Tibial artery (tissue), 4 donors: ENCODE measurements at places on chromosomes 3 and 15.

- no peak for DNase-seq
These were observed 13.3 kb downstream of the DNAJB11 start for GRCh38 chr3:186583831-186584230.

DNA sequence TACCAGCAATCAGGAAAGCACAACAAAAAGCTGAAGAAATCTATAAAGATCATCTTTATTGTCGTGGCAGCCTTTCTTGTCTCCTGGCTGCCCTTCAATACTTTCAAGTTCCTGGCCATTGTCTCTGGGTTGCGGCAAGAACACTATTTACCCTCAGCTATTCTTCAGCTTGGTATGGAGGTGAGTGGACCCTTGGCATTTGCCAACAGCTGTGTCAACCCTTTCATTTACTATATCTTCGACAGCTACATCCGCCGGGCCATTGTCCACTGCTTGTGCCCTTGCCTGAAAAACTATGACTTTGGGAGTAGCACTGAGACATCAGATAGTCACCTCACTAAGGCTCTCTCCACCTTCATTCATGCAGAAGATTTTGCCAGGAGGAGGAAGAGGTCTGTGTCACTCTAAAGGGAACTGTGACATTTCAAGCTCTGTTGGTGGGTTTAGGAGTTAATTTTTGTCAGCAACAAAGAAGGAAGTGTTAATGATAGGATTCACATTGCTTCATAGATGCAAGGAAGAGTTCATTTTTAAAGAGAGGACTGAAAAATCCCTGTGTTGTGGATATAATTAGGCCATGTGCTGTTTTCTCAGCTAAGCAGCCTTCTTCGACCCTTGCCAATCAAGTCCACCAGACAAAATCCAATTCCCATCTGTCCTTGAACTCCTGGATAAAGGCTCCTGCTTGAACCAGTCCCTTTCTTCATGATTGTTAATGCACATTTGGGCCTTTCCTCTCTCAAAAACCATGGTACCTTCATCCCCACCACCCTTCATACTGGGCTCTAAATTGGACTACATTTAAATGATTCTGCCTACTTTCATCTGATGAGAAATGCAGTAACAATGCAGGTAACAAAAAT is 1.2 kb downstream of the GPR15 start:
- DNase-seq = no peak

- no peak for DNase-seq
These were observed 103.9 kb upstream of the ROBO1 start for GRCh38 chr3:79871656-79872055.

GRCh38 chr15:39154776-39155175 is 426.1 kb upstream of the THBS1 start:
- DNase-seq = no peak

DNA sequence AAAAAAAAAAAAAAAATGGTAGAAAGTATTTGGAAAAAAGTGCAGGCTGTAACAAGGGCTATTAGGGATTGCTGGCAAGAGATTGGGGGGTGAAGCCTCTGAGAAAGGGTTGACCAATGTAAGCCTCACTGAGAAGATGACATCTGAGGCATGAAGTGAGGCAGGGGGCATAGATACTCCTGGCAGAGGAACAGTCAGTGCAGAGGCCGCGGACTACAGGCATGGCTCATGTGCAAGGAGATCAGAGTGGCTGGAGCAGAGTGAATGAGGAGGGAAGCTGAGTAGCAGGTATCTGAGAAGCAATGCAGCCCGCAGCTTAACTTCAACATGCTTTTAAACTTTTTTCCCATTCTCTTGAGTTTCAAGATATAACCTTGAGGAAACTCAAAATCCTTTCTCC is 5.4 kb downstream of the FBXL22 start:
- no peak for DNase-seq

DNA sequence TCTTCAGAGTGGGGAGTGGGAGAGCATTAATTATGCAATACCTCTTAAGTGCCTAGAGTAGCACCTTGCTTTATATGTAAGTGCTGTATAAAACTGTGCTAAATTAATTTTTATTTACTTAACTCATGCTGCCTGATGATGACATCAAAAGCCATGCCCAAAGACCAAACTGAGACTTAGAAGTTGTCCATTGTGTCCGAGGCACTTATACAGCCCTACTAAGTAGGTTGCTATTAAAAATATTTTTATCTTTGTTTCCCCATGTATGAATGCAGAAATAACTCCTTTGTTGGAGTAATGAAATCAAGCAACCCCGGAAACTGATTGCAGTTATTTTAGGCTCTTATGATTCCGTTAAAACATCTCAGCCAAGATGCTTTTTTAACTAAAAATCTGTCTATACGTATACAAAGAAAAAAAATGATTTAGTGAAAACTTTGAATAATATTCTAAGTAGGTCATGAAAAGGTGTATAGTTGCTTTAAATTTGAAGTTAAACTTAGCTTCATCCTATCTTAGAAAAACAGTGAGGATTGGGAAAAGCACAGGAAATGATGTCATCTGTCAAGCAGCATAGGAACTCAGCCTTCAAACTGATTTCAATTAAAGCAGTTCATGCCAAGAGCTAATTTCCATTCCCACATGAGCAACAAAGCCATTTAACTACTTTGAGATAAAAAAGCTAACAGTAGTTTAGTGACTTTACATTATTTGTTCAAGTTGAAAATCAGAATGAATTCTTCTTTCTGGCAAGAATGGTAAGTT is 43.0 kb downstream of the FBN1 start:
- DNase-seq = no peak

GRCh38 chr15:39579487-39580116 is 1.3 kb upstream of the THBS1 start:
- peak; percentile 84 for DNase-seq

DNA sequence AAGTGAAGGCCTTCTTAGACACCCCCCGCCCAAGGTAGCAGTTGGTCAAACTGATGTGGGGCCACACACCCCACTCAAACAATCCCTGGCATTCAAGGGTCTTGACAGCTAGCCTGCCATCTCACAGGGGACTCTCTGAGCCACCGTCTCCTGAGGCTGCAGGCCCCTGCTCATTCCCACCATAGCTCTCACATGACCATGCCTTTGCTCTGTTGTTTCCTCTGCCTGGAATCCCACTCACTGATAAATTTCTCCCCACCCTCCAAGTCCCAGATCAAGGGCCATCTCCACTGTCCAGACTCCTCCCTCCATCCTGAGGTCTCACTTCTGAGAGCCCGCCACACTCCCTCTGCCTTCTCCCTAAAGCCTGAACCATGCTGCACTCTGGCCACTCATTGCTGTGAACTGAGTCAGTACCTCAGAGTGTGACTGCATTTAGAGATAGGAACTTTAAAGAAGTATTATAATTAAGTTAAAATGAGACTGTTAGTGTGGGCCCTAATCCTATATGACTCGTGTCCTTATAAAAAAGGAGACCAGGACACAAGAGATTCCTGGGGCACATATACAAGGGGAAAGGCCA is 10.0 kb downstream of the WNT7A start:
- DNase-seq = no peak

GRCh38 chr15:45121706-45122417 is 7.7 kb downstream of the DUOXA2 start:
- DNase-seq = no peak

DNA sequence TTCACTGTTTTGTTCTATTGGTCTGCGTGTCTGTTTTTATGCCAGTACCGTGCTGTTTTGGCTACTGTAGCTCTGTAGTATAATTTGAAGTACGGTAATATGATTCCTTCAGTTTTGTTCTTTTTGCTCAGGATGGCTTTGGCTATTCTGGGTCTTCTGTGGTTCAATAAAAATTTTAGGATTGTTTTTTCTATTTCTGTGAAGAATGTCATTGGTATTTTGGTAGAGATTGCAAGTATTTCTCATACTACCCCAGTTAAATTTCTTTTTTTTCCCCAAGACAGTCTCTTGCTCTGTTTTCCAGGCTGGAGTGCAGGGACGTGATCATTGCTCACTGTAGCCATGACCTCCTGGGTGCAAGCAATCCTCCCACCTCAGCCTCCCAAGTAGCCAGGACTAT is 53.4 kb downstream of the STARD9 start:
- no peak for DNase-seq

GRCh38 chr3:44648564-44649229 is at the start of gene ZNF35:
Gene ZNF35, plus strand, starts transcription at chr3:44648732. Its CDS starts 2,336 bp downstream, at chr3:44651068.
- peak; percentile 64 for DNase-seq

GRCh38 chr3:45082142-45082538 is 56.0 kb downstream of the CLEC3B start:
- no peak for DNase-seq

DNA sequence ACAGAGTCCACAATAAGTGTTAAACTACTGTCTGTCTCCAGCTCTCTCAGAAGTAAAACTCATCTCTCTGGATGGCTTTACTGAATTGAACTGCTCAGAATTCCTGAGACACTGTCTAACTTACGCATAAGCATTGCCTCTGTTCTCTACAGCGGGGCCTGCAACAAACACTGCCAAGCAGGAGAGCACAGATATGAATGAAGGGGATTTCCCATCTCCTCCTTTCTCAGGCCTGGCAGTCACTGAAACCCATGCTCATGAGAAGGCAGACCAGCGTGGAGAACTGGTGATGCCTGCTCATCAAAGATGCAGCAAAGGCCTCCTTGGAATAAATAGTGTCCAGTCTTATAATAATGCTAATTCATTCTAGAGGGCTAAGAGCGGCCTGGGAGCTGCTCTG is 10.3 kb downstream of the RASGRP1 start:
- DNase-seq = no peak

DNA sequence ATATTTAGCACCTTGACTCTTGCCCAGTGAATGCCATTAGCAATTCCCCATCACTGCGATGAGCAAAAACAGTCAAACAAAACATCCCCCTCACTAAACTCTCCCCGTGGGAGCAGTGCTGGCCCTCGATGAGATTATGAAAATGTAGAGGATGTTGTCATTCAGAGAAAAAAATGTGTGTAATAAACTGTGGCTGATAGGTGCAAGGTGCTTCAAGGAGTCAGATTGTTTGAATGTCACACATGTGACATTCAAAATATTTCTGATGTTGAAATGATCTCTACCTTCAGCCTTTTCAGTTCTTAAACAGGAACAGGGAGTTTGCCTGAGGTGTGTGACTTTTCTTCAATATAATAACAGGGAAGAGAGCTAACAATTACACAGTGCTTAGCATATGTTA is 281.8 kb upstream of the TRIM42 start:
- no peak for DNase-seq

DNA sequence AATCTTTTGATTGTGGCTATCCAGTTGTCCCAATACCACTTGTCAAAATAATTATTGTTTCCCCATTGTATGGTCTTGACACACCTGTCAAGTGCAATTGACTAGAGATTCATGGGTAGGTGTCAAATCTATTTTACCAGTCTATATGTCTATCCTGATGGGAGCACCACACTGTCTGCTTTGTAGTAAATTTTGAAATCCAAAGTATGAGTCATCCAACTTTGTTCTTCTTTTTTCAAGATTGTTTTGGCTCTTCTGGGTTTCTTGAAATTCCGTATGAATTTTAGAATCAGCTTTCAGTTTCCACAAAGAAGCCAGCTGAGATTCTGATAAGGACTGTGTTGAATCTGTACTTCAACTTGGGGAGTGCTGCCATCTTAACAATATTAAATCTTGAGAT is 71.9 kb downstream of the CSNK1G1 start:
- DNase-seq = no peak

DNA sequence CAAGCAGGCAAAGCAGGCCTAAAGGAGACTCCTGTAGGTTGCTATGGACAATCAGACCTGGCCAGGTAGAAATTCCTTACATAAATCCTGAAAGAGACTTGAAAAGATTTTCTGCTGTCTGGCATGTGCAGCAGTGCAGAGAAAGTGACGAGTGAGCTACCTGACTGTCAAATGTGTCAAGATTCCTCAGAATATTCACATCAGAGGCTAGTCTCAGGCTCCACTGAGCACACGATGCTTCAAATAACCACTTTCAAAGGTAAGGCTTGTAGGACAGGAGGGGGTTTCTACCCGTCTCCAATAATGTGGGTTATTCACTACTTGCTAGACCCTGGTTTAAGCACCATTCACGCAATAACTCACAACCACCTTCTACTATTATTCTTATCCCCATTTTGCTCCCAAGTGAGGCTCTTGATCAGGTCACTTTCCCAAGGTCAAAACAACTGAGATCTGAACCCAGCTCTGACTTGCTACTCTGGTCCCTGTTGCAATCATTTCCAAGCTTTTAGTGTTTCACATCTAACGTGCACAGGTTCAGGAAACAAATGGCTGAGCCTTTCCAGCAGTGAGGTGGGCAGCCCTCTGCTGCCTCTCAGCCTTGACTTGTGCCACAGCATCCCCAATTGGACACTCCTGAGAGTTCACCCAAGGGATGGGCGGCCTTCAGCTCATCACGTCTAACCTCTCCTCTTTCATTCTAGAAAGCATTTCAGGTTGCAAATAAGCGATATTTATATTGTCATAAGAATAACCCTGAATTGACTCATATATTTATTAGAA is 329.9 kb upstream of the WNT5A start:
- no peak for DNase-seq

DNA sequence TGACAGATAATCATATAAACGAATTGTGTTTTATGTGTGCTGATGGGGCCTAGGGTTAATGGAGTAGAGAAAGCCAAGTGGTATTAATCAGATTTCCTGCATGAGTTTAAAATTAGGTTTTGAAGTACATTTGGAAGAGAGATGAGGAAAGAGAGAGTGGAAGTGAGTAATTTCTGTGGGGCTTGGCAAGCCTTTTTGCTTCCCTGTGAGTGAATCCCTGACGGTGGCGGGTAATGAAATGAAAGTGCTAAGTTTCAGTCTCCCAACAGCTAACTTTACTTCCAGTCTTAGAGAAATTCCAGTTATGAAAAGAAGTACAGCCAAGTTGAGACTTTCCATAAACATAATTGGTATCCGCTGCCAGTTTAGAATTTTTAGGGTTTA is 139.4 kb downstream of the BBX start:
- DNase-seq = peak; percentile 69

DNA sequence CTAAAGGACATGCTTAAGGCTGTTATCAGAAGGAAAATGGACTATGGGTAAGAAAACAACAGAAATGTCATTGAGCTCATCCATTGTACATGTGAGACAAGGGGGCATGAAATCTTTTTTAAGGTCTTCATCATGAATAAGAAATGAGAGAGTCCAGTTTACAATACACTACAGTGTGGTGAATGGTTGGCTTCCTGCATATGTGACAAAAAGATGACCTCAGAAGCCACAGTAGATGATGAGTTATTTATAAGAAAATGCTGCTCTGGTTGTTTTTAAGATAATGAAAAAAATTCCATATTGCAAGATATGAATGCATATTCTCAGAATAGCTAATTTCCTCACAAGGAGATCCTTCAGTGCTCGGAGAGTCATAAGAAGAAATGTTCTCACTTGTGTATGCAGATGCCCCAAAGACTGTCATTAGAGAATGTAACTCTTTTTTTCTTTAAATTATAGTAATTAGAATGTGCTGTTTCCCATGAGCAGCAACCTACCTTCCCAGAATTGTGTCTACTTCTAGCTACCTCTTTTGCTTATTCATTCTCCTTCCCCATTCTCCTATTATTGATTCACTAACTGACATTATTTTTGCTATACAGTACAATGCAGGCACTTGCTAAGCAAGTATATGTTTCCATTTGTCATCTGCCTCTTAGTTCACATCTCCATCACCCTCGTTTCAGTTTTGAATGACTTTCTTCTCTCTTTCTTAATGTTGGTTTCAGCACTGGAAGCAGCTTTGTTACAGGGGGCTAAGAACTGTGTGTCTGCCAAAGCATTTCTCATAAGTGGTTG is 152.0 kb upstream of the PEX5L start:
- DNase-seq = no peak

- DNase-seq = no peak
These were observed 20.0 kb downstream of the CERS3 start for GRCh38 chr15:100508641-100509300.
